ENCODE measurements at places on chromosomes 3 and 15.

DNA sequence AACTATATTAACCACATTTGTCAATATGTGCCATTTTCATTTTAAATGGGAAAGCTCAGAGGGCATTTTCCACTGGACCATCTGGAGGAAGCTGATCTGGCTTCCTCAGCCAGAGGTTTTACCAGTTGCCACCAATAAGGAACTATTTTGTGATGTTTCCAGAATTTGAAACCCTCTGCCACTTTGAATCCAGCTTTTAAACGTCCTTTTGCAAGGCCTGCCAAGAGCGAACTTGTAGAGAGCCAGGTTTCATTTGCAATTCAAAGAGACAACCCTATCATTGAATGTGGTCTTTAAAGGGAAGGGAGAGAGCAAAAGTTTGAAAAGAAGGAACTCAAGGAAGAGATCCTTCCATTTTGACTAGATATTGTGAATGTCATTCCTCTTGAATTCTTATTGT, 123.3 kb upstream of the CHL1 start:
- no peak for DNase-seq

DNA sequence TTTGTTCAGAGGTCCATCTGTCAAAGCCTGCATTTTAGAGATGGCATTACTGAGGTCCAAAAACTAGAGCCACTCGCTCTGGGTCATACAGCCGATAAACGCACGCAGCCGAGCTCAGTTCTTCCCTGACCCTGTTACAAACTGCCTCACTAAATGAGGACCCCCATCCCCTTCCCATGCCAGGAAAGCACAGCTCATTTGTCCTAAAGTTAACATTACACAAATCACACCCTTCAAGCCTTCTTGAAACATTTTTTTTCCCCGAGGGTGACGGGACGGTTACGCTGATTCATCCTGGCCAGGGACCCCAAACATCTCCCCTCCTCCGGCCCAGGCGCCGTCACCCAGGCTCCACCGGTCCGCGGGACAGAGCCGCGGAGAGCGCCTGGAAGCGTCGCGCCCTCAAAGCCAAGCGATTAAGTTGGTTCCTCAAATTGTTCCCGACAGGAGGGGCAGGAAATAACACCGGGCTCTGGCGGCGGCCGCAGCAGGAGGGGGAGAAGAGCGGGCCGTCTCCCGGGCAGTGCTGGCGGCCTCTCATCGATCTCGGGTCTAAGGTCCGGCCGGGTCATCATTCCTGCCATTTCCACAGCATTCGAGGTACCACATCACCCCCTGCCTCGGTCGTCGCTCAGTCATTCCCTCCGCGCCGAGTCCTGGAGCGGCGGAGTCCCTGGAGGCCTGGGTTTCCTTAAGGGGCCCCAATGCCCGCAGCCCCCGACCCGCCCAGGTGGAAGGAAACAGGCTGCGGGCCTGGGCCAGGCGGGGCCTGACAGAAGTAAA, 619 bp upstream of the CMTM8 start:
- no peak for DNase-seq

GRCh38 chr3:65811892-65812291, 226.8 kb downstream of the MAGI1 start:
- no peak for DNase-seq

- no peak for DNase-seq
Measured at GRCh38 chr3:58117561-58118181, 93.1 kb downstream of the DNASE1L3 start.

DNA sequence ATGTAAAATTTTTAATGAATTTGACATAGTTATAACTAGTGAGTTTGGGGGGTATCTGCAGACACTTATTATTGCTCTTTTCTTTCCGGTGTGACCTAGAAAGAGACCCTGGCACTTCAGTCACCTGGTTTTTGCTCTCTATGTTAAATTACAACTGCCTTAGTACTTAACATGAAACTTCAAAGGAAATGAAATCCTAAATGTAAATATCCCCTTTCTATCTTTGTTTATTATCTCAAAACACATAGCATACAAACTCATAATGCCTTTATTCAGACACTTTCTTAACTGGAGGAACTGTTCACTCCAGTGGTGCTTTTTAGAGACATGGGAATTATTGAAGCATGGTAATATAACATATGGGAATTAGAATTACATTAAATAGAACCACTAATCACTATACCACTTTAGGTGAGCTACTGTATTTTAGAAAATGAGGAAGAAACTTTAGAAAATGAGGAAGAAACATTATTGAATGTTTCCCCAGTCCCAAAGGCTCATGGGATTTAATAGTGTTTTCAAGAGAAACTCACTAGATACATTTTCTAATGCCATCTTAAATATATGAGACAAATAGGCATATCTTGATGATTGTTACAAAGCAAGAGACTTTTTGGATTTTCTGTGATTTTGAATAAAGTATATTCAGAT, 119.5 kb upstream of the MLF1 start:
- no peak for DNase-seq

GRCh38 chr15:35557544-35557943, 11.6 kb upstream of the DPH6 start:
- no peak for DNase-seq

GRCh38 chr3:29949131-29949530, 657.3 kb upstream of the TGFBR2 start:
- DNase-seq = no peak

- no peak for DNase-seq
Measured at GRCh38 chr15:71691458-71692417, 118.6 kb upstream of the NR2E3 start.

Measured in GM12865 (cell line).